ENCODE measurements at places on chromosomes 11 and 22. TPM values are rescaled to one million over a fixed set of nuclear protein-coding genes. Genes with fewer than 3 reads are reported as not detected.

TMX2 gene
- 18.3 TPM for polyA plus RNA-seq

DDTL gene
- 0.25 TPM for polyA plus RNA-seq

LDHAL6A gene
- polyA plus RNA-seq = not detected

PDE3B gene
- 6.0 TPM for polyA plus RNA-seq

P4HA3 gene
- 0.04 TPM for polyA plus RNA-seq

OR4A16 gene
- not detected for polyA plus RNA-seq

COMT gene
- polyA plus RNA-seq = 467 TPM

NUP98 gene
- polyA plus RNA-seq = 28.5 TPM

CD248 gene
- polyA plus RNA-seq = not detected
